Stimulated activated CD4-positive, alpha-beta T cell treated with anti-CD3 and anti-CD28 coated beads, Interleukin-15, amount 100 ng/mL, for 1 hour (primary cell): ENCODE measurements at places on chromosomes 5 and 9.

DNA sequence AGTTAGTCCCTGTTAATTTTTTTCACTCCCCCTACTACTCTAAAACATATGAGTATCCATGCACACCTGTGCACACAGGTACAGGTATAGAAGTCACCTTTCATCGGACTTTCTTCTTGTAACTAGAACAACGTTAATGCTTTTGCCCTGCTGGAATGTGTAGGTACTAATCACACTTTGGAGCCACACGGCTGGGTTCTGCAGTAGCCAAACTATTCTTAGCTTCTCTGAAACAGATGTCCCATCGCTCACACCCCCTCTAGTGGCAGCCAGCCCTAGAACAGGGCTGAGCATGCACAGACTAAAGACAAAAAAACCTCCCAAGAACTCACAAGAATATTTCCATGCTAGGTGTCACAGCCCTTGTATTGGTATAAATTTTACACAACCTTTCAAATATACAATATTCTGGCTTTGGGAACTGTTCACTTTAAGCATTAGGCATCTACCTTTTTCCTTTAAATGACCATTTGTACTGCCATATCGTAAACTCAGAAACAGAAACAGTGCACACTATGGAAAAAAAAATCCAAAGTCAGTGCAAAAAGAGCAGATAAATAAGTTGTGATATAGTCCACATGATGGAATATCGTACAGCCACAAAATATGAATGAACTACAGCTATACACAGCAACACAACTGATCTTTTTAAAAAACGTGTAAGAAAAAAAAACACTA lies 64.0 kb downstream of the RETREG1 start:
- no peak for DNase-seq

- DNase-seq: peak; percentile 60
These were observed 14.8 kb upstream of the CEMIP2 start for GRCh38 chr9:71783120-71783523.

GRCh38 chr9:131528886-131529505 lies 2.1 kb downstream of the UCK1 start:
- DNase-seq: no peak

GRCh38 chr5:113678924-113679575 lies 165.6 kb downstream of the YTHDC2 start:
- no peak for DNase-seq

GRCh38 chr5:133694181-133694831 lies 82.0 kb upstream of the FSTL4 start:
- DNase-seq: no peak

GRCh38 chr5:9820691-9821449 lies 190.7 kb upstream of the TAS2R1 start:
- DNase-seq: no peak

DNA sequence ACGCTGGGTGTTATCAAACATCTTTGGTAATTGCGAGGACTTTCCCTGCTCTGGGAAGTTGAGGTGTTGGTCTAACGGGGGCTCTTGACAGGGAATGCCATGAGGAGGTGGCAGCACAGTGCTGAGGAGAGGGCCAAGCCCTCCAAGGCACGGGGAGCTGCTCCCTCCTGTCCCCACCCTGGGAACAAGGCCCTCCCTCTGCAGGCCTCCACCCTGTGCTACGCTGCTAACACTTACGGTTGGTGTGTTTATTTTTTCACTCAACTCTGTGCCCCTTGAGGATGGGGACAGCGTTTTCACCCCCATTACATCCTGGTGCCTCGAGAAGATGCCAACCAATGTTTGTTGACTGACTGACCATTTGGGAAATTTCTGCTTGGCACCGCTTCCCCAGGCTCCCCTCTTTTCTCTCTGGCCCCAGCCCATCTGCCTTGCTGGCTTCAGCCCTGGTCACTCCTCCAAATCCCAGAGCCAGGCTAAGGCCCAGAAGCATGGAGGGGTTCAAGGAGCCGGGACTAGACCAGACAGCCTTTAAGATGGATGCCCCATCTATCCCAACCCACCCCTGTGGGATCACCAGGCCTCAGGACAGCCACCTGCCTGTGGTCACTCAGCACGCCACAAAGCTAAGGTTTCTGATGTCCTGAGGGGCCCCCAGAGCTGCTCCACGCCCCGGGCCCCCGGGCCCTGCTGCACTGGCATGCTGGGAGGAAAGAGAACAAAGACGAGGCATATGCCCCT lies 125.7 kb downstream of the BARX1 start:
- no peak for DNase-seq

DNA sequence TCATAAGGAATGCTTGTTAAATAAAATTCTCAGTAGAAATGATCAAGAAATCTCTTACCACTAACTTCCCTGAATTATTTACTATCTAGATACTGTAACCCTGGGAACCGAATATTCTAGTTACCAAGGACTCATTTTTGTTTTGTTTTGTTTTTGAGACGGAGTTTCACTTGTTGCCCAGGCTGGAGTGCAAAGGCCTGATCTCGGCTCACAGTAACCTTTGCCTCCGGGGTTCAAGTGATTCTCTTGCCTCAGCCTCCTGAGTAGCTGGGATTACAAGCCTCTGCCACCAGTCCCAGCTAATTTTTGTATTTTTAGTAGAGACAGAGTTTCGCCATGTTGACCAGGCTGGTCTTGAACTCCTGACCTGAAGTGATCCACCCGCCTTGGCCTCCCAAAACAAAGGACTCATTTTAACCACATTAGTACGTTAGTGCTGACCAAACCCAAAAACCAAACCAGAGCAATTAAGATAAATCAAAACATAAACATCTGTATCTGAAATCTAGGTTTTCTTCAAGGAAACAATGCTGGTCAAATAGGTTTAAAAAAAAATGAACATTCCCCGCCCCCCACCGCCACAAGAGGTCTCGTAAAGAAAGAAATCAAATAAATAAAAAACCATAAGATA lies 3.7 kb downstream of the TXN start:
- no peak for DNase-seq

GRCh38 chr5:91416491-91416890 lies 33.4 kb upstream of the ARRDC3 start:
- DNase-seq: no peak

DNA sequence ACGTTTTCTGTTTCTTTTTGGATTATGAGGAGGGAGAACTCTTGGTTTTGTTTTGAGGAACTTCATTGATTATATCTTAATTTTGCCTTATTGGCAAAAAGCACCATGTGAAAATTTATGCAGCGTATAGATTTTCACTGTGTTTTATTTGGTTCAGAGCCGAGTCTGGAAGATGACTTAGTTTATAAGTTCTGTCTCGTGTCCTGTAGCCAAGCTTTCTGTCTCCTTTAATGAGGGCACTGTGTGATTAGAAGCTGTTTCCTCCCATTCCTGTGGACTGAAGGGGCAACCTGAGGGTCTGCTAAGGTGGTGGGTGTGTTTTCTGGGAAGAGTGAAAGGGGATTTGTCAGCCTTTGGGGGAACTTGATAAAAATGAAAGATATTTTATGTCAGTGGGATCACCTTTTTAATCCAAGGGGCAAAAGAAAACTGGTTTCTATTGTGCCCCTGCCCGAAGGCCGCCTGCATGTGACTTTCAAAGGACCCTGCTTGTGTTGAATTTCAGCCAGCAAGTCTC lies 262.1 kb downstream of the FANCC start:
- DNase-seq: no peak

DNA sequence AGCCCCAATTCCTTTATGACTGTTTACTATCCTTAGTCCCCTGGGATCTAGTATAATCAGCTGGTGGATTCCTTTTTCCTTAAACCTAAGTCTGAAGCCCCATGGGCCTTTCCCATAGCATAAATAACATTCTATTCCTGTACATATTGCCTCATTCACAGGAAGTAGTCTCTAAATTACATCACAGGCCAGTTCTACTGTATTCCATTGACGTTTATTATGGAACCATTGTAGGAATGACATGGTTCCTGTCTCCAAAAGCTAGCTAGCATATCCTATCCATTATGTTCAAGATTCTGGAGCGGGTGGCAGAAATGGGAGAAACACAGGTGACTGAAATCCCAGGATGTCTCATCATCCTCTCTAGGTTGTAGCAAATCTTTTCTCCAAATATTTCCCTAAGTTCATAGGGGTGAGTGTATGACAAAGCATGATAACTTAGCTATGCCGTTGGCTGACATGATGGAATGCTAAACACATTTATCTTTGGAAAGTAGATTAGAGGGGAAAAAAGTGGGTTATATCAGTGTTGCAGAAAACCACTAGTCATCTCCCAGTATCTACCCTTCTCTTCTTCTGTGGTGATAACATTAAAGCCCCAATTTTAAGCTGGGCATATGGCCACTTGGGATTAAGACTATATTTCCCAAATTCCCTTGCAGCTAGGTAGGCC lies 140.1 kb downstream of the FGF1 start:
- DNase-seq: no peak

DNA sequence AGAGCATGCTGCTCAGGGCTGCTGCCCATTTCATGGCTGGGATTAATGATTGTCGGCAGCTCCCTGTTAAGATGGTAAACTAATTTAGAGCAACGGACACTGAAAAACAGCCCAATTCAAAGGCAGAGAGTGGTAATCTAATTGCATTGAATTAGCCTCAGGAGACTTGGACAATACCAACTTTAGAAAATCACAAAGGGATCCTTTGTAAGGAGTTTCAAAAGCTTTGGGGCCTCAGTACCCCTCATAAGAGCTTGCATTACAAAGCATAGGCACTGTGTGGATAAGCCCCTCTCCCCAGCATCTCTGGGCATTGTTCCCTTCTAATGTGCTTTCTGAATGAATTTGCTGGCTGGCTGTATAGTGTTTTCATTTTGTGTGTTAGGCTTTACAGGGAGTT lies 6.7 kb downstream of the GLRA1 start:
- no peak for DNase-seq
